ENCODE measurements at places on chromosomes 2 and 18.

DNA sequence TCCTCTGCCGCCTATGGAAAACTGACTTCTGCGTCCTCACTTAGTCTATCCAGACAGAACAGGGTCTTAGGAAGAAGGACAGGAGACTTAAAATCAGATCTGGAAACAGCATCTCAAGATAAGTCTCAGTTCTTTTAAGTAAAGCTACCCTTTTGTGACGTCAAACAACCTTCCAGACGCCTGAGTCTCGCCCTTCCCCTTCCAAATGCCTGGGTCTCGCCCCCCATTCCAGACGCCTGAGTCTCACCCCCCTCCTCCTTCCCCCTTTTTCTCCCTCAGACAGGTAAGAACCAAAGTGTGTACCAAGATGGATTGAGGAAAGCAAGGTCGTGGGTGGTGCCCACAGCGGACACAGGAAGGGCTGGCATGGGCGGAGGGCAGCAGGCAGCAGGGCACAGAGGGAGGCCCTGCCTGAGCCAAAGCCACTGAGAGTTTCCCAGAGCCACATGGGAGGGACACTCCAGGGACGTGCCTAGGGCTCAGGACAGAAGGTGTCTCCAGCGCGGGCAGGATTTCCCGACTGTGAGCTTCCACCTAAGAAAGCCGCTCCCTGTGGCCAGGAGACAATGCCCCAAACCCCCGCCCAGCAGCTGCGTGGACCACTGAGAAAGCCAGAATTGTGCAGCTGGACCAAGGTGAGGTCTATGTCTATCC lies 51.3 kb downstream of the ANKMY1 start:
- peak; percentile 61 for DNase-seq

- DNase-seq, result no peak
Measured at GRCh38 chr18:57441071-57441794, 6.1 kb downstream of the ONECUT2 start.

GRCh38 chr2:70733646-70734180 lies 34.3 kb downstream of the ADD2 start:
- DNase-seq, result no peak

GRCh38 chr18:6962571-6963451 lies 154.8 kb downstream of the LAMA1 start:
- DNase-seq, result no peak

DNA sequence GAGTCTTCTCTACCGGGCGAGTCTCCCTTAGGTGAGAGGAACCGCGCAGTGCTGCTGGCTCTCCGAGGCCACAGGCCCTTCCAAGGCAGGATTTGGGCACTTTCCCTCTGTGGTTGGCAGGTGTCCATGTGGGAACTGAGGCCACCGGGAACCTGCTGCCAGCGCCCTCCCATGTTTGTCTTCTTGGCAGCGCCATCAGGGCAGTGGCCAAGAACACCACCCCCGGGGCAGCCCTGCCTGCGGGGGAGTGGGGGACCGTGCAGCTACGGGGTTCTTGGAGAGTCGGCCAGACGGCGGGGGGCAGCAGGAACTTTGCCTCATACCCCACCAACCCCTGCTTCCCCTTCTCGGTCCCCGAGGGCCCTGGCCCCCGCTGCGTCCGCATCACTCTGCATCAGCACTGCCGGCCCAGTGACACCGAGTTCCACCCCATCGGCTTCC lies 10.0 kb downstream of the CAPN10 start:
- DNase-seq, result peak; percentile 56

GRCh38 chr2:212441141-212441540 lies 97.5 kb downstream of the ERBB4 start:
- no peak for DNase-seq

DNA sequence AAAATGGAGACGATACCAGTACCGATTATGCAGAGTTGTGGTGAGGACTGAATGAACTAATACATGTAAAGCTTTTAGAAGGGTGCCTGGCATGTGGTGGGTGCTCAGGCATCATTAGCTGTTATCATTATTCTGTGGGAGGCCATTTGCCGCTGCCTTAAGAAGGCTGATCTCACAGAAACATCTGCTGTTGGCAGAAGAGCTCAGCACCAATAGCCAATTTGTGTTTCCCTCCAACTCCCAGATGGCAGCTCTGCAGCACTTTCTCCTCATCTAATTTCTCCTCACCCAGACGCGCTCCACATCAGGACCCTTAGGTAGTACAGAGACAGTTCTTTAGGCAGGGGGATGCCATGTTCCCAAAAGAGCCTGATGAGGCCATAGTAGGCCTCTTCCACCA lies 15.8 kb upstream of the CYP1B1 start:
- no peak for DNase-seq

- DNase-seq, result no peak
Measured at GRCh38 chr2:68404164-68404563, 39.1 kb downstream of the PLEK start.

- DNase-seq, result no peak
Measured at GRCh38 chr2:103172821-103173220, 411.0 kb downstream of the TMEM182 start.

DNA sequence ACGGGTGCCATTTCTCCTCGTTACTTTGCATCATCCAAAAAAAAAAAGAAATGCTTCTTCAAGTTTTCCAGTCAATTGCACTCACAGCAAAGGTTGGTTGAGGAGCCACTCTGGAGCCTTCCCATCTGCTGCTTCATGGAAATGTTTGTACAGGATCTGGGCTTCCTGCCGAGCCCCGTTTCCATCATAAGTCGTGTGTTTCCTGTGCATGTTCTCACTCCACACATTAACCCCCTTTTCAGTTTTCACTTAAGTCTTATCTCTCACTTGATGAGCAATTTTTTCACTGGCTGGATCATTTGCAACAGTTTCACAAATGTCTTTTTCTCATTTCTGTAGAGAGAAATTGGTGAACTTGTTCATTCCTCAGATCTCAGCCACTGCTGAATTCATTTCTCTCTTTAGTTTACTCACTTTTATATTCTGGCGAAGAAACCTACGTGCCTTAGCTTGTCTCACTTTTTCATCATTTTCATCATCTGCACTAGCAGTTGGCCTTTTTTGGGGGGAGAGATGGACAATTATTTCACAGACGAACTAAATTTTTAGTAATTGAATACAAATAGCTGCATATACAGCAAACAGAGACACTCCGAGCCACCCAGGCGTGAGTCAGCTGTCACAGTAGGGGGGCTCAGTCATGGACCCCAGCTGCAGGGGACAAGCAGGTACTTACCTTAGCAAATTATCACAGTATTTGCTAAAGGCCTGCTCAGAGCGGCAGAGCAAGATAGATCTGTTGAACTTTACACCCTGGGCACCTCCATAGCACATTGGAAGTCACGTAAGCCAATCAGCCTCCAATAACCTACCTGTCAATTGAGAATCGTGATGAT lies 750.8 kb upstream of the ID2 start:
- DNase-seq, result no peak

- no peak for DNase-seq
Measured at GRCh38 chr2:207660994-207661393, 35.8 kb upstream of the METTL21A start.

GRCh38 chr2:76194031-76194775 lies 483.5 kb upstream of the GCFC2 start:
- no peak for DNase-seq

DNA sequence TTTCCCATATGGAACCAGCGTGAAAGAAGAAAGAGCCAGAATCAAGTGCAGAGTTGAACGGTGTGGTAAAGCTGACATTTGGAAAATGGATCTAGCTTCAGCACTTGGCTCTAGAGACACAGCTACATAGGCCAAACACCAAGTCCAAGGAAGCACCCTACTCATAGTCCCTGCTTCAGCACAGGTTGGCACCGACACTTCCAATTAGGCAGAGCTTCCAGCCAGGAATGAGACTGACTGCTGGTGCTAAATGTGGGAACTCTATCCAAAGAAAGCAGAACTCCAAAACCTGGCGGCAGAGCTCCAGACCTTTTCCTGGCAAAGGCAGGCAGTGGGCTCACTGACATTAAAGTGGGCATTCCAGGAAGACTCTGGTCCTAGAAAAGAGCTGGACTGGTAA lies 125.4 kb upstream of the CTNNA2 start:
- no peak for DNase-seq

DNA sequence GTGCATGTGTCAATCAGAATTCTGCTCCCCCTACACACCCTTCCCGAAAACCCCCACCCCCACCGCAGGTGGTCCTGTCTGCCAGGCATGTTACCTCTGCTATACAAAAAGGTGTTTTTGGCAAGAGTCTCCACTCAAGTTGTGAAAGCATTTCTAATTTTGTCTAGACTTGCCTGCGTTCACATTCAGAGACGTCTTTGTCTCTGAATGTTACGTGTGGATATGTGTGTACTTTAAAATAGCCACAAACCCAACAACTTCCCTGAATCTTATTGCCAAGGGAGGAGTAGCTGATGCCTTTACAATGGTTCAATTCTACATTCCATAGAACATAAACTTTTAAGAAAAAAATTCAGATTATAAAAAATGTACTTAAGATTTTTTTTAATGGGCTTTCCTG lies 66.6 kb downstream of the ITGA4 start:
- DNase-seq, result no peak

GRCh38 chr2:236597629-236598028 lies 28.0 kb downstream of the ACKR3 start:
- DNase-seq, result no peak

- no peak for DNase-seq
Measured at GRCh38 chr18:49151482-49151881, 200.7 kb upstream of the SMAD7 start.

DNA sequence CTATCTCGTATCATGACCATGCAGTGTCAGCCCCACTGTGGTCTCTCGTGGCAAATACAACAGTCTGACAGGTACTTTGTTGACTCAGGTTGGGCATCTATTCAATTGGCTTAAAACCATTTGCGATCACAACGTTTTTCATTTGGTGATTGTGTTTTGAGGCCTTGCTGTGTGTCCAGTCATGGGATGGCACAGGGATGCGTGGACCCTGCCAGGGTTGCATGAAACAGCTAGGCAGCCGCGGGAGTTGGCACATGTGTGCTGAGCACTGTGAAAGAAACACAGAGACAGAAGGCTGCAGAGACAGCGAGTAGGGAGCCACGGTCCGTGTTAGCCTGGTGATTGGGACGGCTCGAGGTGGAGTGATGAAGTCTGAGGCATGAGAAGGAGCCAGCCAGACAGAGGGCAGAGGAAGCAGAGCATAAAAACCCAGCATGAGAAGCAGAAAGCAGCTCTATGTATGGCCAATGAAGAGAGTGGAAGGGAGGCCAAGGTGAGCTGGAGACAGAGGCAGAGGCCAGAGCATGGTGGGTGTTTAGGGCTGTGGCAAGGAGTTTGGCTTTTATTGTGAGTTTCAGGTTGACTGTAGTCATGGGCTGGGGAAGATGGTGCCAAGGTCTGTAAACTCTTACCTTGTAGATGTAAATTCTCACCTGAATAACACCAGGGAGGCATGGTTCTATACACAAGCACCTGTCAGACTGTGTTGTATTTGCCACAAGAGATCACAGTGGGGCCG lies 31.8 kb upstream of the IL1R1 start:
- no peak for DNase-seq

DNA sequence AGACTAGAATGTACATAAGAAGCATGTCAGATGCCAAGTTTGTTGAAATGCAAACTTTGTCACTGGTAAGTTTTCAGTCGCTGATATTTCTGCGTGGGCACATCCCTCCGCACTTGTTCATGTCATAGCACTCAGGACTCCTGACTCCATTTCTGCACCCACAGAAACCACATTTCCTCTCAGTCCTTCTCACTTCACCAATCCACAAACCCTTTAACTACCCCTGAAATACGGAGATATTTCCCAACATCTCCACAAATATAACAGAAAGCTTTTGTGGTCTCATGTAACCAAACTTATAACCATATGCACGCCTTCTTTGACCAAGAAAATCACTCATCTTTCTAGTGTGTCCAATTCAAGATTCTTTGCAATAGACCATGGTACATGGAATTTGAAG lies 276.9 kb upstream of the ERBB4 start:
- no peak for DNase-seq

DNA sequence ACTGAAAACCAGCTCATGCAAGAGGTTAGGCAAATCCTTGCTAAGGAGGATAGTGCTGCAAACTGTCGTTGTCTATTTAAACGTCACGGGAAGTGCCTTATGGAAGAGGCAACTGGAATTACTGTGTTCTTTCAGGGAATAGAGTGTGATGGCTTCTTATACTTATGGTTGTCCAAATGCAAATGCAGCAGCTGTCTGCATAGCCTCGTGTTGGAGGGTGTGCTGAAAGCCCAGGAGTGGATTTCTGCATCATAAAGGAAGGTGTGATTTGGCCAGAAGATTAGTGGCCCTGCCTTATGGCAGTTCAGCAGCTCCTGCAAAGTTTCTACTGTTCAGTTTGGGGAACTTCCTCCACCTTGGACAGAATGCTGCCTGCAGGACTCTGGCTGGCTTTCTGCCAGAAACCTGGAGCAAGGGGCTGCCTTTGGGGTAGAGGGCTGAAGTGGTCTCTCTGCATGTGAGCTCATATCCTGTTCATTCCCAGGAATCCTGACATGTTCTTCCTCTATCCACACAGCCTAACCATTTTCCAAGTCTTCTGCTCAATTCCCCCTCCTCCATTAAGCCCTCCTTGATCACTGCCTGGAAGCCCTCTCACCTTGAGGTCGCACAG lies 321.2 kb upstream of the CXCR4 start:
- no peak for DNase-seq

Data from suprapubic skin (tissue), 4 donors.